ENCODE measurements at places on chromosomes 2 and 18. TPM values are rescaled to one million over a fixed set of nuclear protein-coding genes. Genes with fewer than 3 reads are reported as not detected.

DNA sequence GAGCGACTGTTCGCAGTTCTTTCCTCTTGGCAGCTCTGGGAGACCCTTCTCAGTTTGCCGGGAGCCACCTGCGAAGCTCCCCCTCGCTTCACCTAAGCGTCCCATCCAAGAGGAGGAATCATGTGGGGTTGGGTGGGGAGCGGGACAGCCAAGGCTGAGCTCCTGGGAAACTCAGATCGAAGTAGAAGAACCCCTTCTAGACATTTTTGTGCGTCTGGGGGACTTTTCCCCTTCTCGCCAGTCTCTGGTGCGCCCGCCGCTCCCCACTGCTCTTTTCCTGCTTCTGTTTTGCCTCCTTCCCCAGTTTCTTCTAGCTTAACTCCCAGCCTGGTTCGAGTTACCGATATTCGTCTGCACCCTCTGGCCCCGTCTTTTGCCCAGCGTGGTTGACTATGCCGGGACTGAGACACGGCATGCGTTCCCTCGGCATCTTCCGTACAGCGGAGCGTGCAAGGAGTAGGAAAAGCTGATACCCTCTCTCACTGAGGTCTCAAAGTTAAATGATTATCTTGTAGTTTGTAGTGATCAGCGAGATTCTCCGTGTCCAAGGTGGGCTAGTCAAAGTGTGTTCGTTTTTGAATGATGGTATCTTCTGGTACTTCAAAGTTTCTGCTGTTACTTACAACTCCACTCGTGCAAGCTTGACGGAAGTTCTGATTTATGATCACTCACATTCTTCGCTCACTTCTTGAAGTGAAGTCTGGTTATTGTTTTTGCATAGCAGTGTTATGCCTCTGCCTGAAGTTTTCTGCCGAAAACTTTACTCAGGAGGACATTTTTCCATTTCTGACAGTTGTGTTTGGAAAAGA lies 664 bp downstream of the CAMKMT start:
- H3K27me3 ChIP-seq, result no peaks in the 10 kb centered on the region
- H3K27ac ChIP-seq, result peak overlapping the region; percentile 100
- DNase-seq, result no peak
- peaks cover 11% of the 10 kb centered on the region for H3K4me1 ChIP-seq
- H3K4me3 ChIP-seq, result peak overlapping the region; percentile 98

GRCh38 chr2:9205486-9205885 lies 1.1 kb upstream of the ASAP2 start:
- peaks cover 48% of the 10 kb centered on the region for H3K4me1 ChIP-seq
- peak overlapping the region; percentile 74 for H3K4me3 ChIP-seq
- H3K27ac ChIP-seq, result peak overlapping the region; percentile 89
- DNase-seq, result no peak
- H3K36me3 ChIP-seq, result peaks cover 2% of the 10 kb centered on the region

- H3K36me3 ChIP-seq, result no peaks in the 10 kb centered on the region
- H3K27me3 ChIP-seq, result no peaks in the 10 kb centered on the region
- DNase-seq, result no peak
- no peak overlapping the region for H3K27ac ChIP-seq
- peaks cover 3% of the 10 kb centered on the region for H3K4me1 ChIP-seq
These were observed 11.6 kb upstream of the SPTBN1 start for GRCh38 chr2:54444503-54444902.

The GPR148 gene
- total RNA-seq, result 1.2 TPM

DNA sequence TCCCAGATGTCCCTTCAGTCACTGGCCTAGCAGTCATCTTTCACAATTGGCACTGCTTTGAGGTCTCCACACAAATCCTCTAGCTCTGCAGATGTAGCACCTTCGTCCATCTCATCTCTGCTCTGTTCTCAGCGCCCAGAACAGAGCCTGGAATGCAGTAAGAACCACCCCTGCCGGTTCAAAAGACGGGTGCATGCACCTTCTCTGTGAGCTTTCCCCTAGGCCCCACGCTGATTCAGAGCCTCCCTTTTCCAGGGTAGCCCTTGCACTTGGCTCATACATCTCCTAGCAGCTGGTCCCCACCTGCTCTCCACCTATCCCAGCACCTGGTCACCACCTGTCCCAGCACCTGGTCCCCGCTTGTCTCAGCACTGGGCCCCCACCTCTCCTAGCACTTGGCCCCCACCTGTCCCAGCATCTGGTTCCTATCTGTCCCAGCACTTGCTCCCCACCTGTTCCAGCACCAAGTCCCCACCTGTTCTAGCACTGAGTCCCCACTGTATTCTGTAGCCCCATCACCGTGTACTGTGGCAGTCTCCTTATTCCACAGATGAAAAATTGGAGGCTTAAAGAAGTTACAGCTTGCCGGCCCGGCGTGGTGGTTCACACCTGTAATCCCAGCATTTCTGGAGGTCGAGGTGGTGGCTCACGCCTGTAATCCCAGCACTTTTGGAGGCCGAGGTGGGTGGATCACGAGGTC lies 4.7 kb upstream of the KCNF1 start:
- H3K4me1 ChIP-seq, result peaks cover 5% of the 10 kb centered on the region
- H3K4me3 ChIP-seq, result no peak overlapping the region
- no peak overlapping the region for H3K27ac ChIP-seq
- DNase-seq, result no peak

The ILKAP gene
- 50.3 TPM for total RNA-seq
